ENCODE measurements at places on chromosomes 7 and 10.

DNA sequence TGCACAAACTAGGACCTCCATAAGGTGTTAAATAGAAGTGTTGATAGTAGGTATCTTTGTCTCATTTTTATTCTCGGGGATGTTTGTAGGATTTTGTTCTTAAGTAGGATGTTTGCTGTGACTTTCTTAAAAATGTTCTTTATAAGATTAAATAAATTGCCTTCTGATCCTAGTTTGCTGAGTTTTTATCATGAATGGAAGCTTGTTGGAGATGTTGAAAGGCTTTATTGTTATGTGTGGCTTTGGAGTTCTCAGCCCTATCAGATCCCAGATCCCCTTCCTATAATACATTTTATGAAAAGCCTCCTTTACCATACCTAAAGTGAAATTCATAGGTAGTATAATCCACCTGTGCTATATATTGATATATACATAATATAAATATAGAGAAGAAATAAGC, 40.1 kb downstream of the NHLRC2 start:
- DNase-seq, result no peak

DNA sequence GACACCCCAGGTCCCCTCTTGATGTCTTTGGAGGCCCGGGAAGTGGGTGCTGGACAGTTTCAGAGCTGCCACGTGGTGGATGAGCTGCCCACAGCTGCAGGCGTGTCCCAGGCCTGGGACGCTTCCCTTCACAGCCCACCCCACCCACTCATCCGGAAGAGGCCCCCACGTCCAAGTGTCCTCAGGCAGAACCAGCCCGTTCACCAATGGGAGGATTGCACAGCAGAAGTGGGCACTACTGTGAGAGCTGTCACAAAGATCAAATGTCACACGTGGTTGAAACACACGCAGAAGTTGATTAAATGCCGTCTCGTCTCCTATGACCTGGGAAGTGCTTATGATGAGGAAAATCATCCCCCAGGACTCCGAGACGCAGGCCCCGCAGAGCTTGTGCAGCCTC, 52.9 kb downstream of the STK32C start:
- no peak for DNase-seq

DNA sequence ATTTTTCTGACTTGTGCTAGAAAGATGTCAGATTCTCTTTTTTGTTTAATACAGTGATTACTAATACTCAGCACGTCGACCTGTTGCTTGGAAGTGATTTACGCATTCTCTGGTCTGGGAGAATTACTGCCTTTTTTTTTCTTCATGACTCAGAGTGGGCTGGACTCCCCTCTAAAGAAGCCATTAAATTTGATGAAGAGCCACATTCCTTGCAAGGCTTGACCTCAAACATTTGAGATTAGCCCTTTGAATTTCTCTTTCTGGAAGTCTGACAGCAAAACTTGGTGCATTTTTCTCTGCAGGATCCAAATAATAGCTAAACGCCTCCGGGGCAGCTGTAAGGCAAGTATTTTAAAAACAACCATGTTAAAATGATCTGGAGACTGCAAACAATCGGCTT, 171.6 kb downstream of the GALNT17 start:
- no peak for DNase-seq

GRCh38 chr7:70797109-70797514, 334.8 kb upstream of the GALNT17 start:
- DNase-seq, result no peak

DNA sequence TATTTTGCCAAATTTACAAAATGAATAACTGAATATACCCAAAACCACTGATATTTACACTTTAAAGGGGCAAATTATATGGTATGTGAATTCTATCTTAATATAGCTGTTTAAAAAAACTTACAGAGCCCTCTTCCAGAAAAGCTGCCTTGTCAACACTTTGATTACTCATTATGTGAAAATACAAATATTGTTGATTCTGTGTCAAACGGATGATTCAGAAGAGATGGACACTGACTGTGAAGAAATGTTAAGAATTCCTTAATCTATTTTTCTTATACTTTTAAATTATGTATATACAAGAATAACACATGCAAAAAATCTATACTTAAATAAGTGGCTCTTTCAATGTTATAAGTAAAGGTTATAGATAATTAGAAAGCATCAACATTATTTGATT, 41.5 kb downstream of the SMURF1 start:
- DNase-seq, result no peak

- peak; percentile 61 for DNase-seq
Observed at GRCh38 chr10:71383972-71384687, 12.6 kb upstream of the CDH23 start.

DNA sequence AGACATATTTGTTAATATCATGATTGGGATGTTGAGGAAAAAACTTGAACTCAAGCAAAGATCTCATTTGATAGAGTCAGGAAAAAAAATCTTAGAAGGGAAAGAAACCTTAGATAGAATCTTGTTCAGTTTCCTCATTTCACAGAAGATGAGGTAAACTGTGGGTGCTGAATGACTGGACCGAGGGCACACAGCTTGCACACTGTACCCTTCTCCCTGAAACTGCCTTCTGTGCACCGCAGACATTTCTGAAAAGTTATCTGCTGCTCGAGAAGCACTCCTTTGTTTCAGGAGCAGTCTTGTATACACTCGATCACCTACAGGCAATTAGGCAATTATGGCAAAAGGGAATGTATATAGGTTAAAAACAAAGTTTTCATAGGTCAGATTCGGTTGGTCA, 167.4 kb downstream of the SKAP2 start:
- DNase-seq, result no peak

DNA sequence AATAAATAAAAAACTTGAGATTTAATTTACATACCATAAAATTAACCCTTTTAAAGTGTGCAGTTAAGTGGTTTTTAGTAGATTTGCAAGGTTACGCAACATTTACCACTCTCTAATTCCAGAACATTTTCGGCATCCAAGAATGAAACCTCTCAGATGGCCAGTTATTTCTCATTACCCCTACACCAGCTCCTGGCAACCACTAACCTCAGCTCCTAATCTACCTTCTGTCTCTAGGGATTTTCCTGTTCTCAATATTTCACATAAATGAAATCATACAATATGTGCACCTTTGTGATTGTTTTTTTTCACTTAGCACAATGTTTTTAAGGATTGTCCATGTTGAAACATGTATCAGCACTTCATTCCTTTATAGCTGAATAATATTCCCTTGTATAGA, 45.1 kb downstream of the INPP5F start:
- DNase-seq, result no peak

GRCh38 chr10:92832998-92833650, 15.2 kb upstream of the EXOC6 start:
- no peak for DNase-seq

GRCh38 chr10:121138112-121138860, 287.1 kb downstream of the WDR11 start:
- no peak for DNase-seq

GRCh38 chr7:139118234-139118804, 8.8 kb upstream of the ZC3HAV1 start:
- DNase-seq, result no peak

- no peak for DNase-seq
Observed at GRCh38 chr10:115525141-115525540, 432.0 kb downstream of the ATRNL1 start.

DNA sequence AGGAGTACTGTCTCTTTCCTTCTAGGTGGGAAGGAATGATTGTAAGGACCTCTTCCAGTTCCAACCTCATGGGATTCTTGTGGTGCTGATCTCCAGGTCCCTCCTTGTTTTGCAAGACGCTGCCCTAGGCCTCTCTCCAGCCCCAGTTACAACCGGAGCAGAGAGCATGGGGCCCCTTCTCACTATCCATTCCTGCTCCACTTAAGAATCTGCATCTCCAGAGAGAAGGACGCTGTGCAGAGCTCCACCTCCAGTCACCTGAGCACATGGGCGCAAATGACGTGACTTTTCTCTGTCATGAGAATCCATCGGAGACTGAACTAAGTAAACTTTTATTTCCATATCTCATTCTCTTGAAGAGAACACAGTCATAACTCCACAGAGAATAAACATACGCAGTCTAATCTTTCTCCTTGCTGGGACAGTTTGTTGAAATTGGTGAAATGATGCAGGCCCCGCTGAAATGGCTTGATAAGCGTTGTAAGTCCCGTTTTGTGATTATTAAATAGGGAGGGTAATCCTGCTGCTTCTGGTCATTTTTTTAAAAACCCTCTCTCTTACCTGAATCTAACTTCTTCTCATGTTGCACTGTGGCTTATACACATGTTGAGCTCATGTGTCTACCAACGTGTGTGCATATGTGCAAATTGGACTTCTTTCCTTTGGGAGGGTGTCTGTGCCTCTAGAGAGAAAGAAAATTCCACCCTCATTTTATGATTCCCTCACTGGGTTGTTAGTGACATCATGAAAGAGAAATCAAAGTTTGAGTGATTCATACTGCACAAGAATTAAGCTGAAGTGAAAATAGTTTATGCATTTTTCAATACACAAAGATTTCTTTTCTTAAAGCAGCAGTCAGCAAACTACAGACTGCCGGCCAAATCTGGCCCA, 133.2 kb upstream of the TBX20 start:
- no peak for DNase-seq

- no peak for DNase-seq
Observed at GRCh38 chr10:35937546-35937945, 295.4 kb upstream of the FZD8 start.

GRCh38 chr7:157339777-157340677, 3.2 kb downstream of the DNAJB6 start:
- peak; percentile 29 for DNase-seq

DNA sequence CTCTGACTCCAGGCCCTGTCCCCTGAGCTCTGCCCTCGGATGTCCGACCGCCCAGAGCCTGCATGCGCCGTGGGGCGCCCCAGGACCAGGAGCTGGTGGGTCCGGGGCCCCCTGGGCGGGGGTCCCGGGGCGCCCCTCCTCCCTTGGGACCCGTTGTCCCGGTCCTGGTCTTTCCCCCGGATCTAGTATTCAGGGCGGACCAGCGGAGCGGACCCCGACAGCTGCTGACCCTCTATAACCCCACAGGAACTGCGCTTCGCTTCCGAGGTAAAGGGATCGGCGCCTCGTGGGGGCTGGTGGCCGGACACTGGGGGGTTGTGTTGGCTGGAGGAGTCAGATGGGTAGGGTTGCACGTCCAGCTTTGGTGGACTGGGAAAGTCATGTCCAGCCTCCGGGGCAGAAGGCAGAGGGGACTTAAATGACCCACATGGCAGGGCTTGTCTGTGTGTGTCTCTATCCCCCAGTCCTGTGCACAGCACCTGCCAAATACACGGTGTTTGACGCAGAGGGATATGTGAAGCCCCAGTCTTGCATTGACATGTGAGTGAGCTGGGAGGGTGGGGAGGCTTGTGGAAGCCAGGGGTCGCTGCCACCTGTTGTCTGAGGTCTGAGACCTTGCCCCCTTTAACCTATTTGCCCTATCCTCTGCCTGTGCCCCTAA, 520 bp downstream of the MOSPD3 start:
- no peak for DNase-seq

- no peak for DNase-seq
Observed at GRCh38 chr10:119279441-119279840, 72.1 kb downstream of the GRK5 start.

DNA sequence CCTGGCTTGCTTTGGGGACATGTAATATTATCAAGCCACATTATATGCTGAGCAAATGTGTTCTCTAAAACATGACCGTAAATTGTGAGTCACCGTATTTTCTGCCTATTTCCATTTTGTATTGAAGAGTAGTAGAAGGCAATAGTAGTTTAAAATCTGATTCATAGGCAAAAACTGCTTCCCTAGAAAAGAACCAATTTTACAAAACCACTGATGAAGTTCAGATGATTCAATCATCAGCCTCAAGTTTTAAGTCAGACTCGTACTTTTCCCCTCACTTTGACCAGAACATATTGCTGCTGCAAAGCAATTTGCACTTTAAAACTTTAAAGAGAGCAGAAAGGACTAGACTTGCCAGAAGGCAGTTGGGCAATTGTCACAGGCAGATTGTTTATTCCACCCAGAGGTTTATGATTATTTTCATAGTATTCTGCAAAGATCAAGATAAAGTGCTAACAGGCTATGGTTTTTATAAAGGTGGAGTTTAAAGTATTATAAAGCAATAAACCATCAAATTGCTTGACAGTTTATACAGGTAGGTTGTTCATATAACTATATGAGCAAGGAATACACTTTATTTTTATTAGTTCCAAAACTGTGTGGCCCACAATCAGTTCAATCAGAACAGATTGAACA, 168.2 kb downstream of the ETV1 start:
- DNase-seq, result no peak

- DNase-seq, result no peak
Observed at GRCh38 chr10:77944519-77944918, 18.0 kb upstream of the DLG5 start.

DNA sequence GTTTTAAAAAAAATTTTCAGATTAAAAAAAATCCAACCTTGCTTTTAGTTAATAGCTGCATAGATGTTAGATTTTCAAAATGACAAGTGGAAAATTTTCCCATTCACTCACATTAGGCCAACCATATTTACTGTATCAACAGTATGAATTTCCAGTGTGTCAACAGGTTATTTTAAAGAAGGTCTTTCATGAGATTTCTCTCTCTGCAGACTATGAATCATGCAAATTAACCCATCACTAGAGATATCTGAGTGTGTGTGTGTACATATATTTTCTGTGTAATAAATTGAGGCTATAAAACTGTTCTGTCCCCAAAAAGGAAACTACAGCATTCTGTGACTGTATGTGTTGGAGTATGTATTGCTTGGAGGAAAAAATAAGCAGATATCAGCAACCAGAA, 305.6 kb downstream of the ARL4A start:
- no peak for DNase-seq

DNA sequence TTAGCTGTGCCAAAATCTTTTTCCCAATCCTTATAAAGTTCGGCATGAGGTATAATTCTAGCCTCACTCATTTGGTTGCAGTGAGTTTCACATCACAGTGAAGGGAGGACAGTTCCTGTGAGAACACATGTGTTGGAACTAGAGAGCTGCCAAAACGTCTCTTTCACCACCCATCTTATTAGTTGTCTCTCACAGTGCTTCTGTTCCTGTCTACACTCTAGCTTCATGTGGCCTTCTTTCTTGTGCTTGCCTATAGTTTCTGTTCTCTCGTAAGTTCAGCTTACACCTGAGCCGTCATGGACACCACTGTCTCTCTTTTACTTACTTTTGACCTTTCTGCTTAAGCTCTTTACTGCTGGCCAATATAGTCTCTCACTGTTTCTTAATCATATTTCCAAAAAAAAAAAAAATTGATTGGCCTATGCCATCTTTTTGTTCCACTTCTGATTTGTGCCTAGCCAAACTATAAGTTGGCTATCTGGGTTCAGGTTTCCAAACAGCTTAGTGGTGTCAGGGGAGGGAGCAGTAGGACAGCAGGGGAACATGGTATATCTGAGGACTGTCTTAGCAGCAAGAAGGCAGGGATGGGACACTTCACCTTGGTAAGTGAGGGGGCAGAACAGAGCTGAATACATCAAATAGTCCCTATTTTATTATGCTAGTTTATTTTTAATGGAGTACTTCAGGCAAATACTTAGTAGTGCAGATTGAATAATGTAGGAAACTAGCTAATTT, 38.0 kb downstream of the ZNRF2 start:
- DNase-seq, result no peak

DNA sequence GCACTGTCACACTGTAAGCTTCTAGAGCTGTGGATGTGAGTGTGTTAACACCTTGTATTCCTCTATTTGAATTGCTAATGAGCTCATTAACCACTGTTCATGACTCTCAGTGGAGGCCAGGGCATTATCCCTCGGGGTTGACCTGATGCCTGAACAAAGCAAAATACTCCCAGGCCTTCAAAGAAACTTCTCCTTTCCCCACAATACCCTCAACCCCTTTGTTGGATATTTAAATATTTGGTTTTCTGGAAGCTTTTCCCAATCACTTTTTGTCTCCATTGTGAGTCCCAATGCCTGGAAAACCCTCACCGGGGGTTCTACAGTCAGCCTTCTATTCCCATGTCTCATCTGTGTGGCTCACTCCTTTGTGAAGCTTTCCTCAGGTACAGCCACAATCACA, 780.1 kb downstream of the PHTF2 start:
- DNase-seq, result no peak

All from activated CD4-positive, CD25-positive, alpha-beta regulatory T cell (primary cell).